Cardiac muscle cell (in vitro differentiated cells and primary cell): ENCODE measurements at places on chromosomes 16 and 17.
A peak's percentile ranks its signal among the peaks of the same experiment; 100 is the strongest.

- no peaks in the 10 kb centered on the region for H3K4me1 ChIP-seq
- H3K27me3 ChIP-seq = no peaks in the 10 kb centered on the region
- no peak overlapping the region for H3K27ac ChIP-seq
- peak; percentile 16 for DNase-seq
- no peak overlapping the region for H3K4me3 ChIP-seq
Observed at GRCh38 chr16:77359065-77359502, 75.8 kb downstream of the ADAMTS18 start.

DNA sequence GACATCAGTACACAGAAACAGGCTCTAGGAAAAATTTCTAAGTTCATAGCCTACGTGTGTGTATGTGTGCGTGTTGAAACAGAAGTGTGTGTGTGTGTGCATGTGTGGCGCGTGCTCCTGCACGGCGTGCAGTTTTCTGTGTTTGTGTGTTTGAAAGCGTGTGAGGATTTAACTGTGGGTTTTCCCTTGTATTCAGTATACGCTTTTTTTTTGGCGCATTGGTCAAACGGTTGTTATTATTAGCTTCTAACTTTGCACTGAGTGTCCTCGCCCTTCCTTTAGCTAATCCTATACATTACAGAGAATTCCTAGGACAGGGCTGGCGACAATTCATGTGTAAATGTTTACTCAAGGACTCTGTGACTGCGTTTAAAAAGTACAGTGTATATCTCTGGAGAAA, 23.0 kb downstream of the TMC6 start:
- no peaks in the 10 kb centered on the region for H3K27me3 ChIP-seq
- peak overlapping the region; percentile 63 for H3K27ac ChIP-seq
- H3K4me3 ChIP-seq = no peak overlapping the region
- H3K36me3 ChIP-seq = peaks cover 13% of the 10 kb centered on the region
- DNase-seq = no peak

GRCh38 chr16:17026600-17027242, 444.0 kb downstream of the XYLT1 start:
- H3K36me3 ChIP-seq = no peaks in the 10 kb centered on the region
- H3K27ac ChIP-seq = no peak overlapping the region
- no peaks in the 10 kb centered on the region for H3K27me3 ChIP-seq
- H3K4me1 ChIP-seq = no peaks in the 10 kb centered on the region
- no peak for DNase-seq

GRCh38 chr17:81398832-81399411, 3.7 kb downstream of the BAHCC1 start:
- peak overlapping the region; percentile 87 for H3K4me3 ChIP-seq
- H3K27ac ChIP-seq = peak overlapping the region; percentile 33
- DNase-seq = peak; percentile 46
- peaks cover 48% of the 10 kb centered on the region for H3K4me1 ChIP-seq
- H3K27me3 ChIP-seq = no peaks in the 10 kb centered on the region

DNA sequence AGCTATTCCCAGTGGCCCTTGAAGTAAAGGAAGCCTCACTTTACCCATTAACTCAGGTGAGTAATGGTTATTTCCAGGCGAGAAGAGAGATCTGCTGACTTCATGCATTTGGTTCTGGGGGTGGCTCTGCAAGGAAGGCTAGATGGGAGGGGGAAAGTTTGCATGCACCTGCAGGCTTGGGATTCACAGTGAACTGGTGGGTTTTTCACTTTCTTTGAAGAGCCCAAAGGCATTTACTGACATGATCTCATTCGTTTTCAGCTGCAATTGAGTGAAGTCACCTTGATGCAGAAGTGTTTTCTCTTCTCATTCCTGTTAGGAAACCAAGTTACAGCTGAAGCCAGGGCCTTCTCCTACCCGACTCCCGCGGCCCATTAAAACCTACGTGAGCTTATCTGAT, 131.0 kb upstream of the N4BP1 start:
- no peaks in the 10 kb centered on the region for H3K27me3 ChIP-seq
- DNase-seq = no peak
- no peak overlapping the region for H3K27ac ChIP-seq
- no peaks in the 10 kb centered on the region for H3K36me3 ChIP-seq
- no peak overlapping the region for H3K4me3 ChIP-seq

DNA sequence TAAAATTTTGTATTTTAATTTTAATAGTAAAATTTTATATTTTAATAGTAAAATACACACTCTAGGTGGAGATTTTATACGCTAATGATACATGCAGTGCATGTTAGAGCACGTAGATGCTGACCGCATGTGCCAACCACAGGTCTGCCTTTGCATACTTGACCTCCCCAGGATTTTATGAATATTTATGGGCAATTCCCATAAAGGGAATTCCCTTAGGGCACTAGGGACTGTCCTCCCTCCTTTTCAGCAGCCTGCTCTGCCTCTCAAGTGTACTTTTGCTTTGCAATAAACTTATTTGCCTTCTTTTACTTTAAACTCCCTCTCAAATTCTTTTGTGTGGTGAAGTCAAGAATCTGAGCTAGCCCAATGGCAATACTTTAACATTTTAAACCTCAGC, 217.7 kb upstream of the CDH8 start:
- H3K4me3 ChIP-seq = no peak overlapping the region
- no peak overlapping the region for H3K27ac ChIP-seq
- H3K27me3 ChIP-seq = no peaks in the 10 kb centered on the region

DNA sequence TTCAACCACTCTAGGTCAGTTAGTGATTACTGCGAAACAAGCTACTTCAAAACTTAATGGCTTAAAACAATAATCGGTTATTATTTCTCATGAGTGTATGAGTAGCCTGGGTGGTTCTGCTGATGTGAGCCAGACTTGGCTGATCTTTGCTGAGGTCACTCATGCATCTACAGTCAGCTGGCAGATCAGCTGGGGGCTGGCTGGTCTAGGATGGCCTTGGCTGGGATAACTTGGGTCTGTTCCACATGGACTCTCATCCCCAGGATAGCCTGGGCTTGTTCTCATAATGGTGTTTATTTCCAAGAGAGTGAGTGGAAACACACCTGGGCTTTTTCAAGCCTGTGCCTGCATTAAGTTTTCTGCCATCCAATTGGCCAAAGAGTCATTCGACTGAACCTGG, 13.0 kb downstream of the CCDC182 start:
- peaks cover 3% of the 10 kb centered on the region for H3K27me3 ChIP-seq
- no peak for DNase-seq
- no peaks in the 10 kb centered on the region for H3K36me3 ChIP-seq
- no peak overlapping the region for H3K27ac ChIP-seq
- no peaks in the 10 kb centered on the region for H3K4me1 ChIP-seq

GRCh38 chr16:56967733-56968132, 6.0 kb downstream of the CETP start:
- no peak for DNase-seq
- H3K27me3 ChIP-seq = no peaks in the 10 kb centered on the region
- no peak overlapping the region for H3K4me3 ChIP-seq
- H3K27ac ChIP-seq = no peak overlapping the region
- no peaks in the 10 kb centered on the region for H3K4me1 ChIP-seq
- no peaks in the 10 kb centered on the region for H3K36me3 ChIP-seq

GRCh38 chr17:55681342-55681700, 41.3 kb downstream of the TMEM100 start:
- no peaks in the 10 kb centered on the region for H3K36me3 ChIP-seq
- H3K27me3 ChIP-seq = no peaks in the 10 kb centered on the region
- H3K4me1 ChIP-seq = no peaks in the 10 kb centered on the region
- no peak overlapping the region for H3K4me3 ChIP-seq
- no peak overlapping the region for H3K27ac ChIP-seq

DNA sequence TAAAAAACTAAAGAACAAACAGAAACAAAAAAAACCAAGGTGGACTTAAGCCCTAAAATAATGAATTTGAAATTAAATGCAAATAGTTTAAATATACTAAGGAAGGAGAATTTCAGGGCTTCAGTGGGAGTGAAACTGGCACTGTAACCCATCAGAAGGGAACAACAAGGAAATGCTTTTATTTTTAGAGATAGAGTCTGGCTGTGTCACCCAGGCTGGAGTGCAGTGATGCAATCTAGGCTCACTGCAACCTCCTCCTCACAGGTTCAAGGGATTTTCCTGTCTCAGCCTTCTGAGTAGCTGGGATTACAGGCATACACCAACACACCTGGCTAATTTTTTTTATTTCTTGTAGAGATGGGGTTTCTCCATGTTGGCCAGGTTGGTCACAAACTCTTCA, 625.2 kb upstream of the CDH8 start:
- no peak overlapping the region for H3K27ac ChIP-seq
- H3K36me3 ChIP-seq = no peaks in the 10 kb centered on the region
- H3K4me1 ChIP-seq = no peaks in the 10 kb centered on the region
- no peak for DNase-seq
- no peaks in the 10 kb centered on the region for H3K27me3 ChIP-seq

DNA sequence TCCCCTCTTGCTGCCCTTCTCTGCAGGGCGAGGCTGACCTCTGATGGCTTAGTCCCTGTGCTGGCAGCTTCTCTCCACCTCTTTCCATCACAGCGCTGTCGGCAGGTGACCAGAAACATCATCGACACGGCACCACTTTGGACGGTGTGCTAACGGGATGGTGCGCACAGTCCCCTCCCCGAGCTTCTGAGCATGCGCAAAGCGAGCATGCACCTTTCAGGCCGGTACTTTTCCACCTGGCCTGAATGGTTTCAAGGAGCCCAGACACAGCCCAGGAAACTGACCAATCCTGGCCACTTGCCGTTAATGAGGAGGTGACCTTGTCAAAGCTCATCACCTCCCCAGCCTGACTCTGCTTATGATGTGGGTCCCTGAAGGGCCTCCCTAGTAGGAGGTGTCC, 54.8 kb downstream of the MGAT5B start:
- H3K27me3 ChIP-seq = no peaks in the 10 kb centered on the region
- H3K4me3 ChIP-seq = no peak overlapping the region
- no peaks in the 10 kb centered on the region for H3K4me1 ChIP-seq
- no peak for DNase-seq
- H3K36me3 ChIP-seq = no peaks in the 10 kb centered on the region
- H3K27ac ChIP-seq = no peak overlapping the region

DNA sequence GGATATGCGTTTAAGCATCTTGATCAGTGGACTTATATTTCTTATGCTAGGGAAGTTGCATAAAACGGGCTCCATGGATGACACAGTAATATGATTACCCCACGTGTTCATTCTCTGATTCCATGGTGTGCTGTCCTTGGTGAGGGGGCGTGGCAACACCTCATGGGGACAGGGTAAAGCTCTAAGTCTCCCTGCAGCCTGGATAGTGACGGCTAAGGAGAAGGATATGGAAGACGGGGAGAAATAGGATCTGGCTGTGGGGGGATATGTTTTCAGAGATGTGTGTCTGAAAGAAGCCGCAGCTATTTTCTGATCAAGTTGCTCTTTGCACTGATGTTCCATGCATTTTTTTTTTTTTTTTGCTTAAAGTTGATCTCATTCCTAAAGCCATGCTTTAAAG, 84.3 kb downstream of the MARCHF10 start:
- no peaks in the 10 kb centered on the region for H3K36me3 ChIP-seq
- H3K27me3 ChIP-seq = no peaks in the 10 kb centered on the region
- H3K4me3 ChIP-seq = no peak overlapping the region
- H3K4me1 ChIP-seq = peaks cover 14% of the 10 kb centered on the region
- H3K27ac ChIP-seq = no peak overlapping the region

GRCh38 chr17:56540836-56541235, 52.7 kb upstream of the NOG start:
- no peaks in the 10 kb centered on the region for H3K36me3 ChIP-seq
- DNase-seq = no peak
- peak overlapping the region; percentile 13 for H3K27ac ChIP-seq
- peaks cover 17% of the 10 kb centered on the region for H3K4me1 ChIP-seq
- H3K27me3 ChIP-seq = no peaks in the 10 kb centered on the region

DNA sequence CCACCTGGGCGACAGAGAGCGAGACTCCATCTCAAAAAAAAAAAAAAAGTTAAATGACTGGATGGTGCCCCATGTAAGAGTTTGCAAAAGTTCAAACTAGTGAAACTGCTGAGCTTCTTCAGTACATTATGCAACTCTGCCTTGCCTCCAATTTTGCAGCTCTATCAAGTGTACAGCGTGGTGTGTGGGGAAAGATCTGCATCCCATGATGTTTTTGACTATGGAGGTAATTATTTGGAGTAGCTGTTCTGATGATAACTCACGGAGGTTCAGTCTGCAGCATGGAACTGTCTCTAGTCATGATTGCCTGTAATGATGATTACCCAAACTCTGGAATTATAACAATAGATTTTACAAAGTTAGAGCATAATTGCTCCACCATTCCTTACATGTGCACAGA, 149.6 kb downstream of the PITPNC1 start:
- H3K27ac ChIP-seq = no peak overlapping the region
- H3K36me3 ChIP-seq = no peaks in the 10 kb centered on the region
- peaks cover 10% of the 10 kb centered on the region for H3K4me1 ChIP-seq
- no peak overlapping the region for H3K4me3 ChIP-seq
- no peaks in the 10 kb centered on the region for H3K27me3 ChIP-seq

GRCh38 chr16:72142476-72142875, 29.5 kb downstream of the PMFBP1 start:
- H3K27ac ChIP-seq = no peak overlapping the region
- no peaks in the 10 kb centered on the region for H3K4me1 ChIP-seq
- no peak overlapping the region for H3K4me3 ChIP-seq
- no peaks in the 10 kb centered on the region for H3K27me3 ChIP-seq
- H3K36me3 ChIP-seq = no peaks in the 10 kb centered on the region

GRCh38 chr17:79414063-79414792, 196.6 kb downstream of the RBFOX3 start:
- H3K36me3 ChIP-seq = no peaks in the 10 kb centered on the region
- H3K4me1 ChIP-seq = no peaks in the 10 kb centered on the region
- H3K27ac ChIP-seq = no peak overlapping the region
- no peak for DNase-seq
- H3K27me3 ChIP-seq = peaks cover 35% of the 10 kb centered on the region
- H3K4me3 ChIP-seq = no peak overlapping the region

GRCh38 chr17:5583426-5584382, 605 bp downstream of the NLRP1 start:
- no peaks in the 10 kb centered on the region for H3K36me3 ChIP-seq
- DNase-seq = no peak
- H3K27ac ChIP-seq = no peak overlapping the region
- no peaks in the 10 kb centered on the region for H3K4me1 ChIP-seq

GRCh38 chr17:76445697-76446448, 7.1 kb downstream of the UBE2O start:
- peaks cover 60% of the 10 kb centered on the region for H3K4me1 ChIP-seq
- no peak for DNase-seq
- no peaks in the 10 kb centered on the region for H3K36me3 ChIP-seq
- peak overlapping the region; percentile 82 for H3K27ac ChIP-seq

DNA sequence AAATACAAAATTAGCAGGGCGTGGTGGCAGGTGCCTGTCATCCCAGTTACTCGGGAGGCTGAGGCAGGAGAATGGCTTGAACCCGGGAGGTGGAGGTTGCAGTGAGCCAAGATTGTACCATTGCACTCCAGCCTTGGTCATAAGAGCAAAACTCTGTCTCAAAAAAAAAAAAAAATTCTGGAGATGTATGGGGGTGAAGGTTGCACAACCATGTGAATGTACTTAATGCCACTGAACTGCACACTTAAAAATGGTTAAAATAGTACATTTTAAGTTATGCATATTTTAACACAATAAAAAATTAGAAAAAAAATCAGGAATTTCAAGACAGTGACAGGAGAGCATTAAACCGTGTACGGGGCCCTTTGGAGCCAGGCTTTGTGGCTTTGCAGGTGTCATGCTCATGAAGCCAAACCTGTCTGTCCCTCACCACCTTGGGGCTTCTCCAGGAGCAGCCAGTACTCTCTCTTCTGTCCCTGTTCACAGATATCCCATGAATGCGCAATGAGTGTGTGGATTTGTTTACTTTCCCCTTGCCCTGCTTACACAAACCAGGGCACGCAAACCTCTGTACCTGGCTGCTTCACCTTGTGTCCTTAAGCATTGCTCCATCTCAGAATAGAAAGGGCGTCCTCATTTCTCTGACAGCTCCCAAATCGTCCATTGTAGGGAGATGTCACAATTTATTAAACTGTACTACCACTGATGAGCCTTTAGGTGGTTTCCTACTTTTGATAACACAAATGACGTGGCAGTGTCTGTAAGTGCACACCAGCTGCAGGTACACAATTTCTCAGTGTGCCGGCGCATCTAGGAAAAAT, 58.2 kb upstream of the CBX4 start:
- DNase-seq = no peak
- H3K36me3 ChIP-seq = no peaks in the 10 kb centered on the region
